ENCODE measurements at places on chromosomes 12 and 14.

DNA sequence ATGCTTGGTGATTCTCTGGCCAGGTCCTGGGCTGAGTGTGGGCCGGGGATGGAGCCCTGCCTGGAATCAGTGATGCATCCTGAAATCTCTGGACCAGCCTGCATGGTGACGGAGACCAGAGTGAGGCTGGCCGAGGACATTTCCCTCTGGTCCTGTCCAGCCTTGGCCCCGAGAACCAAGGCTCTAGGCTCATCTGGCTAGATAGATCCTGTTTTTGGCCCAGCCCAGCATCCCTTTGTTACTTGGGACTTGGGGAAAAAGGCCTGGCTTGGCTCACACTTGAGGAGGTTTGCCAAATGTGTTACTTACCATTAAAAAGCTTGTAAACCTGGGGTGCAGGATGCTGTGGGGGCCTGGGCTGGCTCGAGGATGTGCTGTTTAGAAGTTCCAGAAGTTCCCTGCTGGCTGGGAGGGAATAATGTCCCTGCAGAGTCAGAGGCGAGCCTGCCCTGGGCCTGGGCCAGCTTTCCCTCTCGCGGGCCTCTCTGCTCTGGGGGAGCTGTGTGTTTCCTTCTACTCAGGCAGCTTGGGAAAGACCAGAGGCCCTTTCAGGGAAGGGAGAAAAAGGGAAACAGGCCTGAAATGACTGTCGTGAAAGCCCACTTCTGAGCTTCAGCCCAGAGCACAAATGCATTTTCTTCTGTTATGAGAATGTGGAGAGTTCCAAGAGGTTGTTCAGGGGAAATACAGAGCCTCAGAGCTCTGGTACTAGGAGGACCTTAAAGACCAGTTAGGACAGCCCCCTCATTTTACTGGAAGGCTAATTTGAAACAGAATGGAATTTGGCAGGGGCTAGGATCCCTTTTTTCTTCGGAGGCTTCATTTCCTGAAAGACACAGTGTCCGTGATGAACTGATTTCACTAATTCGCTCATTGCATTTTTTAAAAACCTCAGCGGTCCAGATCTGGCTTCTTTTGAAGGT is 47.2 kb upstream of the CTDSP2 start:
- peak; percentile 97 for DNase-seq

DNA sequence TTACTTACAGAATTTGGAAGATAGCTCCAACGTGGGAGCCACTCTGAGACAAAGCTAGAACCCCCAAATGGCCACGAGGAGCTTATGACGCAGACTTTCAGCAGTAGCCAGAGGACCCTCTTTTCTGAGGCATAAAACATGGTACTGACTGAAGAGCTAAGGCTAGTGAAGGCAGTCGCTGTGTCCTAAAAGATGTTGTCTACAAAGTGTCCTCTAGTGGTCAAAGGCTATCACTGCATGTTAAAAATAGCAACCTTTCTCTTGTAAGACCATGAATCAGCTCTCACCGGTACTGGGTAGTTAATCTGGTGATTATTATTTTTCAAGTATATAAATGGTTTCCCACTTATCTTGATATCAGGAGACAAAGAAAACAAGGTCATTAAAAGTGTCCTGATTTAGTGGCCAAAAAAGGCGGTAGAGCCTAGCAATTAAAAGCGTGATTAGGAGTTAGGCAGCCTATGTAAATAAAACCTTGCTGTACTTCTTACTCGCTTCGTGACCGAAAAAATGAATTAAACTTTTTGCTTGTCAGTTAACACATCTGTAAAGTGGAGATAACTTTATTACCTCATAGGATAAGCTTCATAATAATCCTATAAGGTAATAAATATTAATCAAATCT is 47.0 kb upstream of the LGR5 start:
- DNase-seq: peak; percentile 87

GRCh38 chr14:101377069-101377468 is 184.2 kb upstream of the DIO3 start:
- no peak for DNase-seq

- no peak for DNase-seq
These were observed 20.2 kb downstream of the CLSTN3 start for GRCh38 chr12:7150356-7150755.

GRCh38 chr12:12800406-12801180 is 12.6 kb upstream of the DDX47 start:
- DNase-seq: peak; percentile 77

GRCh38 chr12:132205271-132206045 is 61.2 kb downstream of the NOC4L start:
- no peak for DNase-seq

DNA sequence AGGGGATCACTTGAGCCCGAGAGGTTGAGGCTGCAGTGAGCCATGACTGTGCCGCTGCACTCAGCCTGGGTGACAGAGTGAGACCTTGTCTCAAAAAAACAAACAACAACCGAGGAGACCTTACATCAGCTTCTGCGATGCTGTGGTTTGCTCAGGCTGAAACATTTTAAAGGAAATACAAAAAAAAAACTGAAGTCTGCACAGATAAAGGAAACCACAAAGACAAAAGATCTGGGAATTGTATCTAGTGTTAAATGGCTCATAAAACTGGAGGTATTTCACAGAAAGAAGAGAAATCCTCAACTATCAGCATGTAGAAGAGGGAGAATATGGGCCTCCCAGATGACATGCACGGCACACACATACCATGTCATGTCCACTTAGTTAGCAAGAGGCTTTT is 60.3 kb upstream of the VPS33A start:
- DNase-seq: no peak

DNA sequence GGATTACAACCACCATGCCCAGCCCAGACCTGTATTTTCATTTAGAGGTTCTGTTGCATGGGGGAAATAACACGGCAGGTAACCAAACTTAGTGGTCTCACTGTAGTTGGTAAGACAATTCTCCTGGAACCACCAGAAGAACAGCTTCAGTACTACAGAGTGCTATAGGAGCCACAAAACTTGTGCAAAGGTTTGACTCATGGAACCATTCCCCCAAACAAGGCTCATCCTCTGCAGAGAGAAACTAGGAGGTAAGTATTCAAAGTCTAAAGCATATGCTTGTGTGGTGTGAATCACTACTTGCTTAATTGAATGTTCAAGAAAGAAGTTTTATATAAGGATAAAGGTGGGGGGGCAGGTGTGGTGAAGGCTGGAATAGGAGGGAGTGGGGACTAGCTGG is 58.7 kb downstream of the GNS start:
- no peak for DNase-seq

- peak; percentile 32 for DNase-seq
These were observed 13.2 kb downstream of the CPNE8 start for GRCh38 chr12:38892087-38892786.

DNA sequence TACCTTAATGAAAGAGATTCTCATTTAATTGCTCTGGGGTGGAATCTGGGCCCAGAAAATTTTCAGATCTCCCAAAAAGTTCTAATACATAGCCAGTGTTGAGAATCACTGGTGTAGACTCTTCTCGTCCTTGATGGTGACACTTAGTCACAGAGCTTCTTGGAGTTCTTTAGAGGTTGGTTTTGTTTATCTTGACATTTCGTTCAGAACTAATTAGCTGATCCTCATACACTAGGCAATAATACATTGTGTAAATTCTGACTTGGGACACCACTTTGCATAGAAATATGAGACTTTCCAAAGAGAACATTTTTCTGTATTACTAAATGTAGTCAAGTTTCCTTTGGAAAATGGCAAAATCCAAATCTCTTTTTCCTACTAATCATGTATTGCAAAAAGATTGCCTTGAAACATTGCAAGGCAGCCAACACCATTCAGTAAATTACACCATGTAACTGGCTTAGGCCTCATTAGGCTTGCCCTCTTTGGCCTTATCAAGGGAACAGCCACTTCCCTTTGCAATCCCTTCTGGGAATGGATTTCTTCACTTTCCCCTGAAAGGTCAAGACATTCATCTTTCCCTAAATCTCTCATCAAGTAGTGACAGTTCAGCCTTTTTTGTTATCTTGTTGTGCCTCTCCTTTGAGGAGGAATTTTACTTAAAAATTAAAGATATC is 102.2 kb downstream of the PAH start:
- DNase-seq: no peak

- no peak for DNase-seq
These were observed 4.5 kb upstream of the OR11H6 start for GRCh38 chr14:20219033-20219432.

Measured in fibroblast of pulmonary artery (primary cell).